HTR-8/SVneo (cell line): ENCODE measurements at places on chromosomes 6 and 20.

DNA sequence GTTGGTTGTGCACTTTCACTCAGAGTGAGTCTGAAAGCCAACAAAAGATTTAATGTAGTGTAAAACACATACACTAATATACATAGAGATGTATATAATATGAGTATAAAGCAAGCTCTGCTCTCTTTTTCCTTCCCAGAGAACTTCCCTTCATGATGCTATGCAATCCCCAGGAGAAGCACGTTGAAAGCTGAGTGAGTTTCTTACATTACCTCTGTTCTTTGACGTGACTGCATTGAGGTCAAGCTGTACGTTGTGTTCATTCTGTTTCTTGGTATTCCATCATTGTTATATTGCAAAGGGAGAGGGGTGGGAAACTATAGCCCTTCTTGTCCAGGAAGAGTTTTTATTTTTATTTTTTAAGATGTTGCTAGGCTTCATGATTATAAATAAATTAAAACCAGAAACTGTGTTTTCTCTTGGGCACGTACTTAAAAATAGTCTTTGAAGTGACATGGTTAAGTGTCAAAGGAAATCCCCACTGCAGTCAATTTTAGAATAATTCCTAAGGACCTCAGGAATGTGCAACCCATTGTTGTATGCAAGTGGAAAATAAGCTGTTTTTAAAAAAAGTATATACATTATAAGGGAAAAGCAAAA lies 651.0 kb downstream of the CD109 start:
- DNase-seq: no peak

DNA sequence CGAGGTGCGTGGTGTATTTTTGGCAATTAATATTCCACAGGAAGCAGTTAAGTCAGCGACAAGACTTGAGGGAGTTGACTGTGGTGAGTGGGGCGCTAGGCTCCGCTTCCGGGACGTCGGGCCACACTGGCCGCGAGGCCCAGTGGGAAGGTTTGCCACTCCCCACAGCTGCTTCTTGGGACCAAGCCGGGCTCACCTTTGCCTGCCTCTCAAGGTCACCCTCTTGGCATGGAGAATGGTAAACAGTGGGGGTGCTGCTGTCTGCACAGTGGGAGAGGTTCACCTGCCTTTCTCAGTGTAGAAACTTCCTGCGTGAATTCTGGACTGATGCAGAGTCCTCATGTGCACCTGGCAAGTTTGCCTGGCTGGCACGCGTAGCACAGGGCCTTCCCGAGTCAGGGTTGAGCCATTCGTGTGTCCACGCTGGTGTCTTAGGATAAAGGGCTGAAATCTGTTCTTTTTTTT lies 6.4 kb downstream of the OSBPL2 start:
- DNase-seq: no peak

DNA sequence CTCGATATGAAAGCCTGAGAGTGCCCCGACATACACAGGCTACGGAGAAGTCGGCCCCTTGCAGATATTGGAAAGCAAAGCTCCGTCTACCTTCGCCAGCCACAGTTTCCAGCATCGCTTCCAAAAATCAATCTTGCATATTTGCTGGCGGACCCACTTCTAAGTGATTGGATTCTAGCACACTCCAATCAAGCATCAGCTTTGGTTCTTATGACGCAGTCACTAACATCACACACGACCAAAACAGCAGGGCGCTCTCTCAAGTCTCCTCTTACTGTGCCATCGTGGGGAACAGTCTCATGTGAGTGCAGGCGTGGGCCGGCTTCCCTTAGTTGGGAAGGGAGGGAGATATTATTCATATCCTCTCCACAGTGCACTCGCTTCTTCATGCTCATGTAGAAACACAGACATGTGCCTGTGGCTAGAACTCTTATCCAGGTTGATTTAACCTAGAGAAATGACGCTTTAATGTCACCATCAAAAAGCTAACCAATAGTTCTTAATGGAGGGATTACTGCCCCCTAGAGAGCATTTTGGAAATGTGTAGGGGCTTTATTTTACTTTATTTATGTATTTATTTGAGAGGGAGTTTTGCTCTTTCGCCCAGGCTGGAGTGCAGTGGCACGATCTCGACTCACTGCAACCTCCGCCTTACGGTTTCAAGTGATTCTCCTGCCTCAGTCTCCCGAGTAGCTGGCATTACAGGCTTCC lies 229.8 kb downstream of the SOD2 start:
- DNase-seq: no peak

GRCh38 chr6:21914121-21914973 lies 320.8 kb downstream of the SOX4 start:
- DNase-seq: no peak

DNA sequence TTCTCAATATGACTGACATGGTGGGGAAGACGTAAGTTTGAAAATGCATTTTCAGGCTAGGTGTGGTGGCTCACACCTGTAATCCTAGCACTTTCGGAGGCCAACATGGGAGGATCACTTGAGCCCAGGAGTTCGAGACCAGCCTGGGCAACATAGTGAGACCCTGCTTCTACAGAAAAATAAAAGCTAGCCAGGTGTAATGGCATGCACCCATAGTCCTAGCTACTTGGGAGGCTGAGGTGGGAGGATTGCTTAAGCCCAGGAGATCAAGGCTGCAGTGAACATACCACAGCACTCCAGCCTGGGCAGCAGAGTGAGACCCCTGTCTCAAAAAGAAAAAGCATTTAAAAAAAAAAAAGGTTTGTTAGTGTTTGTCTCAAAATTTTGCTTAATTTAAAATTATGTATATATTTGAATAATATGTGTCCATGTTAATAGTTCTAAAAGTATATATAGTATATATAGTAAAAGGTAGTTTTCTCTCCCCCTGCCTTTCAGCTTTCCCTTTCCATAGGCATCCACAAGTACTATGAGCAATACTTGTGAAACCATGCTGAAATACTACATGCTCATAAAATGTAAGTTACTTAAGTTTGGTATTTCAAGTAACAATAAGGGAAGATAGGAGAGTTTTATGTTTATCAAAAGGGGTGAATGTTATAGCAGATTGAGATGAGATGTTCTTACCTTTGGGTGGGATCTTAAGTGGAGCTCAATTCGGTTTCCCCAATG lies 15.1 kb downstream of the PTPRA start:
- no peak for DNase-seq

- DNase-seq: peak; percentile 52
These were observed 193.1 kb upstream of the SHLD1 start for GRCh38 chr20:5557123-5557522.

- DNase-seq: no peak
These were observed 257.3 kb upstream of the SGK1 start for GRCh38 chr6:134575221-134575620.

- DNase-seq: no peak
These were observed 16.8 kb downstream of the LAMA4 start for GRCh38 chr6:112237595-112237994.

DNA sequence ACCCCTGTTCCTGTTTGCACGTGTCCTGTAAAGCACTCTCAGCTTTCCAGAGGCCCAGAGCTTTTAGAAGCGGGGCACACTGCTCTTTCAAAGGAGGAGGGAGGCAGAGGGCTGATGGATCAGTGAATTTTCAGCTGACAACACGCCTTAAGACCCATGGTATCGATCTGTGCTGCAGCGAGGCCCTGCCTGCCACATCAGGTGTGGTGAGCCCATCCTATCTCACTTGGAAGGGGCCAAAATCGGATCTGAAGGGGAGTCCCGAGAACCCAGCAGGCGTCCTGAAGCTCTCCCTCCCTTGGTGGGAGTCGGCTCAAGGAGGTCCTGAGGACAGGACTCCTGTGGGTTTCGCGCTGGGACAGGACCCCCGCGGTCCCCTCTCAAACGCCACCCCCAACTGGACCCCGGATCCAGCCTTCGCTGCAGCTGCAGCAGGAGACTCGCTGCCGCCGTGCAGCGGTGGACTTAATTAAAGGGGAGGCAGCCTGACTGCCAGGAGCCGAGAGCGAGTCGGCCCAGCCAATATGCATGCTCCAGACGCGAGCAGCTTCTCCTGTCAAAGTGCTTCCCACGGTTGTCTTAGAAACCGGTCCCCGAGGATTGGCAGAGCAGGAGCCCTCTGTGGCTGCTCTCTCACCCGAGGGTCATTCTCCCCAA lies 580.0 kb upstream of the ZNF337 start:
- no peak for DNase-seq

DNA sequence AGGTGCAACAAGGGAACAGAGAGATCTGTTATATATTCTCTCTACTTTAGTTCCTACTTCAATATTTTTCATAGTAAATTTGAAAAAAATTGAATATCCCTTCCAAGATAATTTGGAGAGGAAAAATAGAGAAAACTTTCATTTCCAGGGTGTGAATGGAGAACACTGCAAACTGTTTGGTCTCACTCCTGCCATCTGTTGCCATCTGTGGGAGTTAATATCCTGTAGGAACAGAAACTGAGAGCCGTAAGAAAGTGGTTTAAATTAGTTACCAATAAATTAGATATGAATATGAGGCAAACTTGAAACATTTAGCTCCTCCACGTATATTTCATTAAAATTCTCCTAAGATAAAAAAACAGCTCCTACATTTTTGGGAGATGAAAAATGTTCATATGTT lies 4.2 kb downstream of the ZNF337 start:
- DNase-seq: no peak

- no peak for DNase-seq
These were observed 25.6 kb upstream of the SMOC2 start for GRCh38 chr6:168415098-168415992.

DNA sequence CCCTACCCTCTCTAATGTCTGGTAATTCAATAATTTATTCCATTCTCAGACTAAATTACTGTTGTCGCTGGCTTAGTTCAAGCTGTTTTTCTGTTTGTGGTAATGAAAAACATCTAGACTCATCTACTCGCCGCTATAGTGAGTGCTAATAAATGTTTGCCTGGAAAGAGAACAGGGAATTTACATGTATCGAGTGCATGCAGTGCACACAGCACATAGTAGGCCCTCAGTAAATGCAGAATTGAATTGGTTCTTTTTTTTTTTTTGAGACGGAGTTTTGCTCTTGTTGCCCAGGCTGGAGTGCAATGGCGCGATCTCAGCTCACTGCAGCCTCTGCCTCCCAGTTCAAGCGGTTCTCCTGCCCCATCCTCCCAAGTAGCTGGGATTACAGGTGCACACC lies 7.7 kb upstream of the NSFL1C start:
- DNase-seq: no peak

DNA sequence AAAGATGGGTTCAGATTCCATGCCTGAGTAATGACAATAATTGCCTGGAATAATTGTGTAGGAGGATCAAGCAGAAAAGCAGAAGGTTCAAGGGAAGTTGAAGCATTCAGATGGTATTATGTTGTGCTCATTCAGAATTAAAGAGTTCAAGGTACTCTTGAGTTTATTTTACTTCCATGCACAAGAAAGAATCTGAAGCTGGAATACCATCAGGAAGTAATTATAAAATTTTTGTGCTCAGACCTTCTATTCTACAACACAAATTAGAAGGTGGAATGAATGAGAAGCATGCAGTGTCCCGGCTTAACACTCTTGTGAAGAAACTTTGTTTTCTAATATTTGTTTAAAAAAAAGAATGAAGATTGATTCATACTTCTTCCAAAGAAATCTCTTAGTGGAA lies 139.4 kb upstream of the ENPP5 start:
- no peak for DNase-seq
